ENCODE measurements at places on chromosomes 16 and 17. TPM values are rescaled to one million over a fixed set of nuclear protein-coding genes. Genes with fewer than 3 reads are reported as not detected.

DPEP3 gene
- total RNA-seq: not detected

HBA1 gene
- total RNA-seq: 357 TPM

MYBBP1A gene
- total RNA-seq: 25.7 TPM

RAB11FIP4 gene
- 2.7 TPM for total RNA-seq

TPSB2 gene
- total RNA-seq: 5.8 TPM

KRT36 gene
- total RNA-seq: not detected

GABARAP gene
- total RNA-seq: 283 TPM

KRT20 gene
- total RNA-seq: 0.51 TPM

AMDHD2 gene
- total RNA-seq: 24.6 TPM

RND2 gene
- total RNA-seq: 0.92 TPM

ALDH3A2 gene
- total RNA-seq: 210 TPM

CDK5R1 gene
- 3.1 TPM for total RNA-seq
